ENCODE measurements at places on chromosomes 3 and 15.
A peak's percentile ranks its signal among the peaks of the same experiment; 100 is the strongest.

DNA sequence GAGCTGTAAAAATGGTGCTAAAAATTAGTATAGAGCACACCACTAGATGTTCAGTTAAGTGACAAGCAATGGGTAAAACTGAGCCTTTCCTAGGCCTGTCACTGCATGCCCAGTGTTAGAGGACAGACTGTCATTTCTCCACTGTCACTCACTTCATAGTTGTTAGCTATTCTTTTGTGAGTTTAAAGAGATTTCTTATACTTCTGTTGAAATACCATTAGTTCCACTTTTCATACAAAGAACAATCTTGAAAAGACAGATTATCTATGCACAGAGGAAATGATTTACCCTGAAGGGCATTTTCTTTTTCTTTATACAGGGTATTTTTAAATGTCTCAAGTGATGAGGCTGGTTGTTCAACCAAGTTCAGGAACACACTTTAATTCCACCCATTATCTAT lies 28.3 kb upstream of the CHMP2B start:
- no peak for DNase-seq

DNA sequence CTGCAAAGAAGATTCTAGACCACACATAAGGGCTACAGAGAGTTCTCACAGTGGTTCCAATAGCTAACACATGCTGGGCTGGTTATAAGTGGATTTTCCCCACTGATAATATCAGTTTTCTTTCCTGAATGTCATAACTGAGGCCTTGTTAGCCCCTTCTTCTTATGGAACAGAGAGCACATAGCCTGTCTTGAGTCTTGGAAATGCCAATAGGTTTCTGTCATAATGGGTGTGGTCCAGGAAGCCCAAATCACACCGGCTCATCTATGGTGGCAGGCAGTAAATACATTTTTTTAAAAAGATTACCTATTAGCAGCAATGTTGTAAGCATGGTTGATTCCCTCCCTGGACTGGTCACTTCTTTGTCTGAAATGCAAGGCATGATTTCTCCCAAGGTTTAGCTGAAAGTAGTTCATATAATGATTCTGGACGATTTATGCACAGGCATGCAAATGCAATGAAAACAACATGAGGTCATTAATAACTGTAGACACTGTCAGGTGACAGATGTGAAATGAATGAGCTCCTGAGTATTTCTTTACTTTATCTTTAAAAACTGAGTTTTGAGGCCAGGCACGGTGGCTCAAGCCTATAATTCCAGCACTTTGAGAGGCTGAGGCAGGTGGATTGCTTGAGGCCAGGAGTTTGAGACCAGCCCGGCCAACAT lies 67.2 kb upstream of the ATP2C1 start:
- no peak for DNase-seq

DNA sequence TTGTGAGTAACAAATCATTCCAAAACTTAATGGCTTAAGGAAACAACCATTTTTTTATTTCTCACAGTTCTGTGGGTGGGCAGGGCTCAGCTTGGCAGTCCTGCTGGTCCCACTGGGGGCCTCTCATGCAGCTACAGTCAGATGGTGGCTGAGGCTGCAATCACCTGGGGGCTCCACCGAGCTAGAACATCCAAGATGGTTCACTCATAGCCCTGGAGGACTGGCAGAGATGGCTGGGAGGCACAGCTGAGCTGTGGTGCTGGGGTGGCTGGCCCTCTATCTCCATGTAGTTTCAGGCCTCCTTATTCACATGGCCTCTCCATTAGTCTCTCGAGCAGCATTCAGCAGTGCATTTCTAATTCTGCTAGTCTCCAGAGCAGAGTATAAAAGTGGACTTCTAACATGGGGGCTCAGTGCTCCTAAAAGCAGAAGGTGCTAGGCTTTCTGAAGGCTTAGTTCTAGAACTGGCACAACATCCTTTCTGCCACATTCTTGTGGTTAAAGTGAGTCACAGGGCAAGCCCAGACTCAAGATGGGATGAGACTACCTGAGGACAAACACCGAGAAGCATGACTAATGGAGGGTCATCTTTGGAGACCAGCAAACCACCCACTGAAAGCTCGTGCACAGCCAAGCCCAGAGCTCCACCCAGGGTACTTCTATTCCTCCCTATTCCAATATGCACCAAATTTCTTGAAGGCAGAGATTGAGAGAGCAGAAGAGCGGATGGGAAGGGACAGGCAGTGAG lies 6.3 kb downstream of the CAV3 start:
- no peak for DNase-seq

GRCh38 chr15:67807141-67807540 lies 18.2 kb upstream of the SKOR1 start:
- no peak for DNase-seq

GRCh38 chr3:13075318-13075717 lies 2.1 kb upstream of the IQSEC1 start:
- peak; percentile 25 for DNase-seq

- DNase-seq = peak; percentile 45
These were observed 9.7 kb downstream of the PLA2G4D start for GRCh38 chr15:42084465-42085235.

- no peak for DNase-seq
These were observed 9.5 kb downstream of the EPB42 start for GRCh38 chr15:43211224-43211735.

DNA sequence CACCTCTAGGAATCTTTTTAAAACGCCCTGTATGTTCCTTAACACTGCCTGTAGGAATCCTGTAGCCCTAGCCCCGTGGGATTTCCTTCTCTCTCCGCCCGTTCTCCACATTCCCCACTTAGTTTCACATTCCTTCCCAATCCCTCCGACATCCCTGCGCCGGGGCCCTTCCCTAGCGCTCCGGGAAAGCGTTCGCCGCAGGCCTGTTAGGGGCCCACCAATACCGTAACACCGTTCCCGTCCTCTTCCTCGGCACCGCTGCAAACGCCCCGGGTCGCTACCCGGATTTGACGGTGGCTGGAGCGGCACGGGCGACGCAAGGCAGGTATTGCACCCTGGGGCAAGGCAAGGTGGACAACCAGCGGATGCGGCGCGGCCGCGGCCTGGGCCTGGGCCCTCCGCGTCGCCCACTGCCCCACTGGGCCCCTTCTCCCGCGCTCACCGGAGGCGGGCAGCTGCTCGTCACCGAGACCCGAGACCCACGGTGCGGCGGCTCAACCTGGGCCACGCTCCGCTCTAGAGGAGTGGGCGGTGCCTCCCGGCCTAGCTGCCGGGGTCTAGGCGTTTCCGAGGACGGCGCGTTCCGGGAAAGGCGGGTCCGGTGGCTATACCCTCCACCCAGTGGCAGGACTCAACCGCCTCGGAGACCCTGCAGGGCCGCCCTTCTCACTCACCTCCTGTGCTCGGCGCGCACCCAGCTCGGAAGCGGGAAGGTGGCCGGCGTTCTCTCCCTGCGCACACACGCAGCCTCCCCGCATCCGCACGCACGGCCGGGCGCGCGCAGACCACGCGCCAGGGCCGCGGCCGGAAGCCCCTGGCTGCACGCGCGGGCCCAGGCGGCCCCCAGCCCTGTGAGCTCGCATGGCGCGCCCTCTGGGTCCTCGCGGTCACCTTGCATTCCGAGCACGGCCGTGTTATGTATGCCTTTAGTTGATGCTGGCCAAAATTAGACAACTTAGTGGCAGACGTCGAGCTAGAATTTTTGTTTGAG lies at the start of gene B3GALNT1:
B3GALNT1 (minus strand) TSS at position 789 of the 991 bp plus-strand sequence. CDS start 18,595 bp downstream, outside the sequence.
- peak; percentile 19 for DNase-seq

DNA sequence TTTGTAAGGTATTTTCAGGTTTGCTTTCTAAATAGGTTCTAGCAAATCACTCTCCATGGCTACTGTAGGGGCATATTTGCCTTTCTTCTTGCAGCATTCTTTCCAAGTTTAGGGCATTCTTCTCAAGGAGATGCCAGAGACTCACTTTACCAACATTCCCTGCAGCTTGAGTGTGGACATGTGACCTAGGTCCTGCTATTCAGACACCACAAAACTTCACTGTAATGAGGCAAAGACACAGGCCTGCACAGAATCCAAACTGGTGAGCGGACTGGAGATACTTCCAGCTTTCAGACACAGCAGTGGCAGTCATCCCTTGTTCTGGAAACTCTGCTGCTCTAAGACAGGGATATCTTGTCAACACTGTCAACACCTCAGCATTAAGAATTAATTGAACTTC lies 146.4 kb upstream of the PFN2 start:
- no peak for DNase-seq

DNA sequence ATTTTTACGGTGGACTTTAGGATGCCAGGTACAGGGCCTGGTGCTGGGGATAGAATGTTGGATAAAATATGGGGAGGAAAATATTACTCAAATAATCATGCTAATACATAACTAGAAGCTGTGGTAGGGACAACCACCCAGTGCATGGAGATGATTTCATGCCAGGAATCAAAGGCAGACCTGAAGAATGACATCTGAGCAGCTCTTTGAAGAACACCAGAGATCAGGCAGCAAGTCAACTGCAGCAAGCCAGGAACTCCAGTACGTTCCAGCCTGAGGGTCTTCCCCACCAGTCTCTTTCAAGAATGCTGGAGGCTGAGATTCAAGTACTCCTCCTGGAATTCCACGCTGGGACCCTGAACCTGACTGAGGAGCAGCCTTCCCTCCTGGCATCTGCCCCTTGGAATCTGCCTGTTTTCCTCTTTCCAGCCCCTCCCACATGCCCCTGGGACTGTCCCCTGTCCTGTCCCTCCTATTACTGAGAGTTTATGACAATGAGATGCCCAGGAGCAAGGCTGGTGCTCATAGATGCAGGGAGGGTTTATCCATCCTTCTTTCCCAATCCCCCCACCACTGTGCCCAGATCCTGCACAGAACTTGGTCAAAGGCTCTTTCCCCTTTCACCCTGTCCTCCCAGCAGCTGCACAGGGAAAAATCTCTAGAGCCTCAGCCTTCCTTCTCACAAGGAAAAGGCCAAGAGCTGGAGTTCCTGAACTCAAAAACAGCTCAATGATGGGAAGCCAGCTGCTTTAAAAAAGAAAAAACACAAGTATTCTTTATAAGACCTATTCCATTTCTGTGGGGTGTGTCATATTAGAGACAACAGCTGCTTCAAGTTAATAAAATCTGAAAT lies 68.0 kb downstream of the PDZRN3 start:
- no peak for DNase-seq

DNA sequence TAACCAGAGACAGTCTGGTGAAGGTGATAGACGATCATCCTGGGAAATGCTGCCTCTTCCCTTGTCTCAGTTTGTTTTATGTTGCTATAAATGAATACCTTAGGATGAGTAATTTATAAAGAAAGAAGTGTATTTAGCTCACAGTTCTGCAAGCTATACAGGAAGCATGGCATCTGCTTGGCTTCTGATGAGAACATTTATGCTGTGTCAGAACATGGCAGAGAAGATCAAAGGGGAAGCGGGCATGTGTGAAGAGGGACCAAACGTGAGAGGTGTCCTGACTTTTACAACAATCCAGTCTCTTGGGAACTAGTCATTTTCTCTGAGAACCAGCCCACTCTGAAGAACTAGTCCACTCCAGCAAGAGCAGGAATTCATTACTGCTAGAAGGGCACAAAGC lies 9.6 kb downstream of the CMC1 start:
- DNase-seq = no peak

All from hippocampal formation (tissue), 2 donors.